Stimulated activated CD4-positive, alpha-beta T cell treated with anti-CD3 and anti-CD28 coated beads, Interleukin-1b, Interleukin-23, amount 100 ng/mL, for 24 hours (primary cell): ENCODE measurements at places on chromosomes 1 and 21.

DNA sequence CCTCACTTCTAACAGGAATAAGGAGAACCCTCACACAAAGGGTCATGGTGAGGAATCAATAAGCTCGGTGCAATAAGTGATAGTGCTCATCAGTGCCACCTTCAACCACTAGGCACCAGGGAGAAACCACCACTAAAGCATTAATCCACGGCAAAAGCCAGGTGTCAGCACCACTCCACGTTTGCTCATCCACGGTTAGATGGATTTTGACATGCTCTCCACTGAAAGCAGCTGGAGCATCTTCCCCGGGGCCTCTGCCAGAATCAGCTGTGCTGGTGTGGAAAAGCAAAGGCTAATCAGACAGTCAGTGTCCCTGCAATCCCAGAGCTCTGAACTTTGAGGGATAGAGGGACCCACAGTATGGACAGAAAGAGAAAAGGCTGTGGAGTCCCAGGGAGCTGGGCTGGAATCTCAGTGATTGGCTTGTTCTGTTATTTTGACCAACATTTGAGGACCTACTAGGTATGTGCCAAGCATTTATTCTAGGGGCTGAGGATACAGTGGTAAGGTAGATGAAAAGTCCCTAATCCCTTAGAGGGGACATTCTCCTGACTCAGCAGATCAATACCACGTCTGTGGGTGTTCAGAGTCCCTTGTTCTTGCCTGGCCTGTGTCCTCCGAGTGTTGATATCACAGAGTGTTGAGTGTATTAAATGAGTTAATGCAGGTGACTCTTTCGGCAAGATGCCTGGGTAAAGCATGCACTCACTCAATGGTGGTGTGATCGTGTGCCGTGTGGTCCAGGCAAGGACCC lies 41.3 kb downstream of the FHAD1 start:
- DNase-seq, result no peak

GRCh38 chr1:153023109-153023508 lies 7.9 kb upstream of the SPRR1B start:
- no peak for DNase-seq

DNA sequence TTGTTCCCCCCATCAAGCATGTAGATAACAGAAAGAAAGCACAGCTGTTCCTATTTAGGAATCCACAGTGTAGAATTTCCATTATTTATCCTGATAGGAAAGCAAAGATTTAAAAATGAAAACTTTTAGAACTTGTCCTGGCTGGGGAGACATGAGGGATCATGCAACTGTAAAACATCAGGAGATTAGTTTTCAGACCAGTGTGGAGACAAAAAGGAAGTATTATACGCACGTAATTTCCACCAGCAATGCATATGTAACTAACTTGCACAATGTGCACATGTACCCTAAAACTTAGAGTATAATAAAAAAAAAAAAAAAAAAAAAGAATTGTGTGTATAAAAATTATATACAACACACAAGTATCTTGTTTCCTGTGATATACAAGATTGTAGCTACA lies 172.4 kb downstream of the NEGR1 start:
- DNase-seq, result no peak

- no peak for DNase-seq
These were observed 612.8 kb downstream of the LMO4 start for GRCh38 chr1:87941337-87941946.

DNA sequence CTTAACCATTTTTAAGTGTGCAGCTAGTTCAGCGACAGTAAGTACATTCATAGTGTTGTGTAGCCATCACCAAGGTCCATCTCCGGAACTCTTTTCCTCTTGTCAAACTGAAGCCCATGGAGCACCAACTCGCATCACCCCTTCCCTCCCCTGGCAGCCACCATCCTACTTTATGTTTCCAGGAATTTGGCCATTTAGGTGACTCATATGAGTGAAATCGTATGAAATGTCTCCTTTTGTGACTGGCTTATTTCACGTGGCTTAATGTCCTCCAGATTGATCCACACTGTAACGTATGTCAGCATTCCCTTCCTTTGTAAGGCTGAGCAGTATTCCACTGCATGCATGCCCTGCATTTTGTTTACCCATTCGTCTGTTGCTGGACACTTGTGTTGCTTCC lies 2.5 kb downstream of the COL6A2 start:
- DNase-seq, result no peak
